ENCODE measurements at places on chromosomes 13 and 19. TPM values are rescaled to one million over a fixed set of nuclear protein-coding genes. Genes with fewer than 3 reads are reported as not detected.

GRCh38 chr19:37954421-37954874 is 47.4 kb downstream of the SIPA1L3 start:
- H3K4me1 ChIP-seq: peaks cover 6% of the 10 kb centered on the region
- DNase-seq: peak; percentile 13
- H3K4me3 ChIP-seq: no peak overlapping the region
- H3K27ac ChIP-seq: no peak overlapping the region
- no peaks in the 10 kb centered on the region for H3K27me3 ChIP-seq

The JSRP1 gene
- total RNA-seq: 0.33 TPM

The URAD gene
- not detected for total RNA-seq

GRCh38 chr13:38830442-38831045 is 143.7 kb downstream of the FREM2 start:
- H3K36me3 ChIP-seq: no peaks in the 10 kb centered on the region
- H3K4me1 ChIP-seq: no peaks in the 10 kb centered on the region
- no peak for DNase-seq
- H3K27me3 ChIP-seq: no peaks in the 10 kb centered on the region

GRCh38 chr13:96238861-96239260 is 149.0 kb downstream of the HS6ST3 start:
- no peak overlapping the region for H3K27ac ChIP-seq
- H3K27me3 ChIP-seq: no peaks in the 10 kb centered on the region
- DNase-seq: no peak
- no peaks in the 10 kb centered on the region for H3K4me1 ChIP-seq

- H3K4me3 ChIP-seq: no peak overlapping the region
- no peak overlapping the region for H3K27ac ChIP-seq
- no peaks in the 10 kb centered on the region for H3K36me3 ChIP-seq
- no peaks in the 10 kb centered on the region for H3K4me1 ChIP-seq
- no peak for DNase-seq
These were observed 79.8 kb upstream of the NBEA start for GRCh38 chr13:34862311-34862710.

The CEACAM4 gene
- 1.1 TPM for total RNA-seq

The ZNF738 gene
- total RNA-seq: 27.1 TPM

DNA sequence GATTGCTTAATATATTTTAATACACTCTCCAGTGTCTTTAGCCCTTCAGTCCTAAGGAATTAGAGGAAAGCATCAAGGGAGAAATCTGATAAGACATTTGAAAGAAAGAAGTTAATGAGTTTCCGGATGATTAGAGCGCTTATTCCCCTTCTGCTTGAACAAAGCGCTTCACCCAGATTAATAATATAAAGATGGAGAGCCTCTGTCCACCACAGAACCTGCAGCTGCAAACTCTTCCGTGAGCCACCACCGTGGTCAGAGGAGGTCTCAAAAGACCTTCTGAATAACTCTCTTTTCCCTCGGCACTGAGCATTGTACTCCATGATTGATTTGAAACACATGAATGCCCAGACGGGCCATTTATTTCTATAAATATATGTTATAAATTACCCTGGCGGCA is 14.2 kb upstream of the TUBGCP3 start:
- H3K4me3 ChIP-seq: no peak overlapping the region
- peaks cover 15% of the 10 kb centered on the region for H3K4me1 ChIP-seq
- no peaks in the 10 kb centered on the region for H3K27me3 ChIP-seq
- no peak overlapping the region for H3K27ac ChIP-seq

The COL4A1 gene
- 377 TPM for total RNA-seq

GRCh38 chr13:99312493-99312883 is 5.3 kb upstream of the GPR183 start:
- DNase-seq: no peak
- peak overlapping the region; percentile 58 for H3K27ac ChIP-seq
- H3K4me1 ChIP-seq: peaks cover 8% of the 10 kb centered on the region
- H3K36me3 ChIP-seq: peaks cover 3% of the 10 kb centered on the region

All from spinal cord (tissue), 10 donors.